ENCODE measurements at places on chromosomes 5 and 9.

DNA sequence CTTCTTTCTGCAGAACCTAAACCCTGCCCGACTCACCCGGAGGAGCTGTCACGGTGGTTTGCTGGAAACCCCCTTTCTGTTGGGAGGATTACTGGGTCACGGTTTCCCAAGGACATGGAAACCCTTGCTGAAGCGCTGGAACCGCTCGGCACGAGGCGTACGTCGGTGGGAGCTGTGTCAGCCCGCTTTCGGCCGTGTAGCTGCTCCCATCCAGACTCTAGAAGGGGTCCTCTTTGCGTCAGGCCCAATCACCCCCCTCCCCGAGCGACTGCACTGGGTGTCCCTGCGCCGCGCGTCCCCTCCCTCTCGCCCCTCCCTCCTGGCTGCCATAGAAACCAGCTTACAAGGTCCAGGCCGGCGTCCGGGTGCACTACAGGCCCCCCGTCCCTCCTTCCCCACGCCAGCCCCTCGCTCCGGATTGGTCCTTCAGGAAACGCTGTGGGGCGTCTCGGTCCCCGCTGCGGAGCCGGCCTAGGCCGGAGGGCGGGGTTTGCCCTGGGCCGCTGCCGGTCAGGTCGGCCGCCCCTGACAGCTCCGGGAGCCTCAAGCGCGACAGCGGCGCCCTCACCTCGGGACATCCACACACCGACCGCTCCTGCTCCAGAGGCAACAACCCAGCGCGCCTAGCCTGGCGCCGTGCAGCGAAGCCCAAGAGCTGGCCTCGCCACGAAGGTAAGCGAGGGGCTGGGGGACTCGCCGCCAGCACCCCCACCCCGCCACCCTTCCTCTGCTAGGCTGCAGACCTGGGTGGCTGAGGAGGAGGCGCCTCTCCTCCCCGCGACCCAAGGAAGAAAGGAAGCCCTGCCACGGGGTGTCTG lies at the start of gene NIM1K:
NIM1K (plus strand) TSS at position 486 of the 818 bp plus-strand sequence. CDS start 53,551 bp downstream, outside the sequence.
- DNase-seq = peak; percentile 82

- no peak for DNase-seq
Measured at GRCh38 chr5:6392561-6392960, 14.2 kb upstream of the MED10 start.

DNA sequence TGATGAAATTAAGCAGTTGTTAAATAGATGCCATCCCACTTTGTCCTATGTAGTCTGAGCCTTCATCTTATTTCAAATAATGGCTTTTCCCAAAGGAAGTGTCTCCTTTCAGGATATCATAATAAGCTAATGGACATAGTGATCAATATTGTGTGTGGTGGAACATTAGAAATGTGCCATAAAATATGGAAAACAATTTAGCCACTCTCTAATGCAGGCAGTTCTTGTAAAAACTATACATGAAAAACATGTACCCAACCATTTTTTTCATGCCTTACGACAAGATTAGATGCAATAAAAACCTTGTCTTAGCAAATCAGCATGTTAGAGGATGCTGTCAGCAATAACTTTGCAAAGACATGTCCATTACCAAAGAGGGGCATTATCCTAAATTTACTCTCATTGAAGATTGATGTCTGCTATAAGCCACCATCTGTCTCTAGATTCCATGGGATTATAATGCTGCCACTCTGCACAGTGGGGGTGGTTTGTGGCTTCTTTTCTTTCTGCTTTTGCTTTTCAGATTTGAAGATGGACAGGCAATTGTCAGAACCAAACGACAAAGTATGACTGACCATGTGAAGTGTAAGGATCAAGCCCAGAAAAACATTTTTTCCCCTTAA lies 724.0 kb upstream of the ZNF608 start:
- no peak for DNase-seq

DNA sequence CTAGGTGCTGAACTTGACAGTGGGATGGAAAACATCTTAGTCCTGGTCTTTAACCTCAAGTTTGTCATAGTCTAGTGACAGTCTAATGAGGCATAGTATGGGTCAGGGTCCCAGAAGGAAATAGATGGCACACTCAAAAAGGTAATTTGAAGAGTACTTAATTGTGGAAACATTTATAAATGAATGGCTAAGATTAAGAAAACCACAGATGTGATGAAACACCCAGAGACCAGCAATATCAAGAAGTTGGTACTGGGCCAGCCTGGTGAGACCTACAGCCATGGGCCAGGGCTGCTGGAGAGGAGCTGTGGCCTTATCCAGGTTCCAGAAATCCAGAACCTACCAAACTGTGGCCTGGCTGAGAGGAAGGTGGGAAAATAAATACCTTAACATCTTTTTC lies 93.5 kb upstream of the ATG10 start:
- DNase-seq = no peak

DNA sequence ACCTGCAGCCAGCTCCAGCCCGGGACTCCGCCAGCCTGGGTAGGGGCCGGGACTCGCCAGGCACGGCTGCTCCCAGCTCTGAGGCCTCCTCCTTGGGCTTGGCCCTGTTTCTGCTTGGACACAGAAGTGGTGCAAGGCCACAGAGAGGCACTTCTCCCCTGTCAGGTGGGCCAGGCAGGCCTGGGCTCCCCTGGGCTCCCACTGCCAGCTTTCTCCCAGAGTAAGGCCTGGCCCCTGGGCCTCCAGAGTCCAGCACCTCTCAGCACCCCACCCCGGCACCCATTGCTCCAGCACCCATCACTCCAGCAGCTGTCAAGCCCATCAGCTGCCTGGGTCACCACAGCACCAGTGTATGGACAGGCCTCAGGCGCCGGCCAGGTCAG lies 71.1 kb upstream of the LRRTM2 start:
- DNase-seq = no peak

DNA sequence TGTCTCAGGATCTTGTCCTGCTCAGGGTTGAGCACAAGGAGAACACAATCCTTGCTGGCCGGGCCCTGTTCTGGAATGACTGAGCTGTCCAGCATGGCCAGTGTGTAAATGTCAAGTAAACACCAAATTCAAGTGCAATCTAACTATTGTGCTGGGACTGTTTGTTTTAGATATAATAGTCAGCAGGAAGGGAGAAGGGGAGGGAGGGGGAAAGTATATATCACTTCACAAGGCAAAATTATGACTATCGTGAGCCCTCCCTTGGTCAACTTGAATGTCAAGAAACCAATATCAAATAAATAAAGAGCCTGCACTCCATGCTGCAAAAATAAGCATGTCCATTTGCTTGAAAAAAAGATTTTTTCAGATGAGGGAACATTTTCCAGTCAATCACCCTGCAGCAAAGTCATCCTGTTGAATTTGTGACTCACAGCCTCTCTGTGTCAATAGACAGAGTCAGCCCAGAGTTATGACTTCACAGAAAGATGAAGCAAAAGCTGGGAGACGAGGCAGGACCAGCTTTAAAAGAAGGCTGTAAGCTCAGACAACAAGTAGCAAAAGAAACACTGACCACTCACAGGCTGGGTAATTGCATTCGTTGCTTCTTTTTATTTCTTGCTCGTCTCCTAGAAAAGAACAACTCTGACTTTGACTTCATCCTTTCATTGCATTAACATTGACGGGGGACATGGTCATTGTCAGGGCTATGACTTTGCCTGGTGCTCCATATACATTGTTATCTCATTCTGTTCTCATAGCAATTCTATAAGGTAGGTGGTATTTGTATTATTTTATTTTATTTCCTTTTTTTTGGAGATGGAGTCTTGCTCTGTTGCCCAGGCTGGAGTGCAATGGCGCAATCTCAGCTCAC lies 15.3 kb upstream of the KLF4 start:
- no peak for DNase-seq

DNA sequence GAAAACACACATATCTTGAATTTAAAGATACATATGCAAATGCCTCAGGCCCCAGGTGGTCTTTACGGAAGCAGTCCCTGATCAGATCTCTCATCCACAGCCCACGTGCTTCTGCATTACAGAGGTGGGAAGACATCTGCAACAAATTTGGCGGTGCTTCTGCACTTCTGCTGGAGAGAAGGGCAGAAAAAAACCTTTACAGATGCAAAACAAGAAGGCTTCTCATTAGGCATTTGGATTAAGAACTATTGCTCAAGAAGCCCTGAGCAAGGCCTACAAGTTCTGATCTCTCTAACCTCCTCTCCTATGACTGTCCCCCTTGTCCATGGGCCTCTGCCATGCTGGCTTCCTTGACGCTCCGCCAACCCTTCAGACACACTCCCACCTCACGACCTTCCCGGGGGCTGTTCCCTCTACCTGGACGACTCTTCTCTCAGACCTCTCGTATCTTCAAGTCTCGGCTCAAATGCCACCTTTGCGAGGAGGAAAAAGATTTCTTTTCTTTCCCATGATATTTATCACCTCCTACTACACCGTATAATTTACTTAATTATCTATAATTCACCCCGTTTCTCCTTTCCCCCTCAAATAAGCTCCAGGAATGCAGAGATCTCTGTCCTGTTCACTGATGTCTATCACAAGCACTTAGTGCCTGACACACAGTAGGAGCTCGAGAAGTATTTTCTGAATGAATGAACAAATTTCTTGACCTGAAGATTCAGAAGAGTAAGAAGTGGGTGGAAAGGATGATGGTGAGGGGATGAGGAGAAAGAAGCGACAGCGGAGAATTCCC lies 1.1 kb downstream of the MTMR12 start:
- DNase-seq = no peak

GRCh38 chr9:129542741-129543140 lies 78.2 kb downstream of the C9orf50 start:
- DNase-seq = no peak
